ENCODE measurements at places on chromosomes 6 and 20.
A peak's percentile ranks its signal among the peaks of the same experiment; 100 is the strongest.

DNA sequence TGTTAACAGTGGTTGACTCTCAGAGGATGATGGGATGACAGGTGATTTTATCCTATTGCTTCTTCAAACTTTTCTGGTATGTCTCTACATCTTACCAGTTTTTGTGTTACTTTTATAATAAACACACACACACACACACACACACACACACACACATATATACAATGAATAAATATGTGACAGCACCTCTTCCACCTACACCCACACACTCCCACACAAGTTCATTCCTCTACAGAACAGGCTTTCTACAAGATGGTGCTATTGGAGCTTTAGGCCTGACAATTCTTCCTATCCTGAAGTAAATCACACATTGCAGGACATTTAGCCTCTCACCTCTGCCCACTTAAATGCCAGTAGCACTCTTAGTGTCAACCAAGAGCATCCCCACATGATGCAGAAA, 46.7 kb upstream of the STK35 start:
- DNase-seq: no peak

- DNase-seq: no peak
These were observed 92.3 kb downstream of the ANKRD60 start for GRCh38 chr20:58136149-58136484.

GRCh38 chr6:72876256-72876655, 254.4 kb downstream of the KCNQ5 start:
- no peak for DNase-seq

- DNase-seq: peak; percentile 57
These were observed 492 bp upstream of the RNF39 start for GRCh38 chr6:30075790-30076732.

Measured in left colon (tissue), 2 donors.